Stimulated activated CD4-positive, alpha-beta T cell treated with anti-CD3 and anti-CD28 coated beads, TNF-alpha, amount 100 ng/mL, for 4 hours (primary cell): ENCODE measurements at places on chromosomes 4 and X.

DNA sequence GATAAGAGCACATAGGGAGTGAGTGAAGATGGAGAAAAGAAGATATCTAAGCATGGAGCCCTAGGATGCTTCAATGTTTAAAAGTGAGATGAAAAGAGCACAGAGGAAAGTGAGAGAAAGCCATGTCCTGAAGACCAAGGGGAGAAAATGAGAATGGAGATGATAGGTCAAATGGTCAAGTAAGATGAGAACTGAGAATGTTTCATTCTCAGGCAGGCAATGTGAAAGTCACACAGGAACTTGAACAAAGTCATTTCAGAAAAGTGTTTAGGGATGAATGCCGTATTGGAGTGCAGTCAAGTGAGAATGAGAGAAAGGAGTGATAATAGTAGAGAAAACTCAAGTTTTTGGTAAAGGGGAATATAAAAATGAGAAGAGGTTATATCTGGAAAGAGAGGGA, 148.7 kb upstream of the PTCHD1 start:
- DNase-seq = no peak

DNA sequence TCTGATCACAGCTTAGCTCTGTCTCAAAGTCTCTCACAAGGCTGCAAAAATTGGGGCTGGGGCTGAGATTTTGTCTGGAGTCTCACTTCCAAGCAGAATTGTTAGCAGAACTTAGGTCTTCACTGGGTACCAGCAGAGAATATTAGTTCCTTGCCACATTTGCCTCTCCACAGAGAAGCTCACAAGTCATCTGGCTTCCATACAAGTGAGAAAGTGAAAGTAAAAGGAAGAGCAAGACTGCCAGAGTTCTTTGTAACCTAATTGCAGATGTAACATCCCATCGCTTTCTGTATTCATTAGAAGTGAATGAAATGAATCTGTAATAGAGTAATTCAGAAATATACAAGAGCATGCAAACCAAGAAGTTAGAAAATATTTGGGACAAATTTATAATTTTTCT, 624.1 kb upstream of the GNPDA2 start:
- no peak for DNase-seq

GRCh38 chrX:114611018-114611619, 27.2 kb downstream of the HTR2C start:
- DNase-seq = no peak

DNA sequence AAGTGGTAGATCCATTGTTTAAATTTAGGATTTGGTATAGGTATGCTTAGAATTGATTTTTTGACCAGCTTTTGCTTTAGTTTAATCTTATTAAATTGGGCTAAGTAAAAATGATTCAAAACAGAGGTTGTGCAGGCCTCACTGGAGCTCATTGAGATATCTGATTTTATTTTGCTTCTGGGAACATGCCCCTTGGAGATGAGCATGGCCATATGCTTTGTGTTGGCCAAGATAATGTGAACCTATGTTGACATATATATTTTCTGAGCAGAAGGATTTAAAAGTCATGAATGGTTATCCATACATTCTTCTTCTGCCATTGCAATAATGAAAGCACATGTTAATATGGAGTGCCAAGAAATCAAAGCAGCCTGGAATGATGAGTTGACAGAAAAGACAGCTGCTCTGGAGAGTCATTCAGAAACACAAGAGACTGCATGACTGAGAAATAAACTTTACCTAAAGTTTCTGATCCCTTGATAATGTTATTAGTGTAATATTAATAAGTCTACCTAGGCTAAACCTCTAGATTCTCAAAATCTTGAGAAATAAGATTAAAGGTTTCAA, 489.7 kb upstream of the GNPDA2 start:
- DNase-seq = no peak

DNA sequence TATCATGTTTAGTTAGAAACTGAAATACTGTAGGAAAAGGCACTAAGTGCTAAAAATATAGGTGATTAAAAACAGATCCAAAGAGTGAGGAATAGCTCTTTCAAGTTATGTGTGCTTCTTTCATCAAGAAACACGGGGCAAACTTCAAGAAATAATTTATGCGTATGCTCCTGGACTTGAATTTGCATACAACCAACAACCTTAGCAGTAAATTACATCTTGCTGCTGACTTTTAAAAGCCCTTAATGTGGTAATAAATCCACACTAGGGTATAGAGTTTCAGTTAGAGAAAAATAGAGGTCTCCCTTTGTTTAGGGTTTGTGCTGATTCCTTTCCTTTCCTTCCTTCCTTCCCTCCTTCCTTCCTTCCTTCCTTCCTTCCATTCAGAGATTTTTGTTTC, 94.5 kb upstream of the GC start:
- DNase-seq = no peak

GRCh38 chrX:45400027-45400779, 199.5 kb upstream of the DIPK2B start:
- no peak for DNase-seq

GRCh38 chr4:182212211-182212761, 30.9 kb upstream of the TENM3 start:
- DNase-seq = no peak

DNA sequence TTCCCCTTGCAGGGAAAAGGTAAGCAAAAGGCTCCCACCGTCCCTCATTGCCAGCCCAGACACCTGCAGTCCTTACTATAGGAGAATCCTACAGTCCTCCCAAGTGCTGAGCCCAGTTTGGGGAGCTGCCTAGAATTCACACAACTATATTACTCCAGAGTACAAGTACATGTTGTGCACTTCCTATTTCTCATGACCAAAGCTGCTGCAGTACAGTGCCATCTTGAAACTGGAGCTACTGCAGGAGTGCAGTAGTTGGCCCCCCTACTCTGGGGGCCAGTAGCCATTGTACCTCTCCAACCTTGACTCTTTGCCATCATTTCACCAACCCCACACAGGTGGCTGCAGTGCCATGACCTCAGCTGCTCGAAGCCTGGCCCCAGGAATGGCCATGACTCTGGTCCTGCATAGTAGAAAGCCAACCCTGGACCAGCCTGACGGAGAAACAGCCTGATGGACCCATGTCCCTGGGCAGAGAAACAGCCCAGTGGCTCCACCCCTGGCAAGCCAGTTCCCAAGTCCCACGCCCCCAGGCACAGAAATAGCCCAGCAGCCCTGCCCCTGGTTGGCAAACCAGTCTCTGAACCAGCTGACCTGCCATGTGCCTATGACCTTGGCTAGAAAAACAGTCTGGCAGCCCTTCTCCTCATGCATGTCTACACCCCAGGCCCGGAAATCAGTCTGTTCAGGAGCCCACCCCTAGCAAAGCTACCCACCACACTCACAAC, 51.9 kb downstream of the PHKA1 start:
- DNase-seq = no peak

DNA sequence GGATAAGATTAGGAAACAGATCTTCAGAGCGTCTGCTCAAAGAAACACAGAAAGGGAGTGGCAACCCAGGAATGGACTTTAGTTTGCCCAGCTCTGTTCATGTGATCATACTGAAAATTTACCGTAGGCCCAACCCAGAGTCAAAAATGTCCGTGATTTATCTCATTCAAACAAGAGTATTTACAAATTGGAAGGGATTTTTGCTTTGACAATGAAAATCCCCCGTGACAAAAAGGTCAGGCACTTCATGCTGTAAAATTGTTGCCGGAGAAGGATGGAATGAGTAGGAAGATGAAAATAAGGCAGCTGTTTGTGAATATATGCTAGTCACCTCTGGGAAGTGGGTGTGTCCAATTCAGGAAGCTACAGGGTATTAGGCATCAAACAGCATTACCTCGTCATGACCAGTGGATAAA, 1.2 kb downstream of the SULT1B1 start:
- DNase-seq = no peak

- DNase-seq = no peak
Measured at GRCh38 chrX:45954026-45954425, 591.2 kb downstream of the ZNF674 start.

DNA sequence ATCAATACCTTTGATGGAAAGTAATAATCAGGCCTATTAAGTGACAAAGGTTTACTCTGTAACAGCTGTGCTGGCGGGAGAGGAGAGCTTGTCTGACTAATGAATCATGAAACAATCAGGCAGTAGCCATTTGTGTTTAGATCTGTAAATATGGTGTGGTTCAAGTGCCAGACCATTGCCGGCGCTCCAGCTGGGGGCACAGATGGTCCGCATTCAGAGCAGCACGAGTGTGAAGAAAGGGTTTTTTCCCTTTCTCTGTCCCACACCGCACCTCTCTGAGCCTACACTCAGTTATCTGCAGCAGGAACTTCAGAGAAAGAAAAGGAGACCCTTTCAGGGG, 111.3 kb upstream of the PAQR3 start:
- DNase-seq = no peak

GRCh38 chrX:73964579-73964978, 339.4 kb upstream of the ZCCHC13 start:
- no peak for DNase-seq
